ENCODE measurements at places on chromosomes 1 and 21.

DNA sequence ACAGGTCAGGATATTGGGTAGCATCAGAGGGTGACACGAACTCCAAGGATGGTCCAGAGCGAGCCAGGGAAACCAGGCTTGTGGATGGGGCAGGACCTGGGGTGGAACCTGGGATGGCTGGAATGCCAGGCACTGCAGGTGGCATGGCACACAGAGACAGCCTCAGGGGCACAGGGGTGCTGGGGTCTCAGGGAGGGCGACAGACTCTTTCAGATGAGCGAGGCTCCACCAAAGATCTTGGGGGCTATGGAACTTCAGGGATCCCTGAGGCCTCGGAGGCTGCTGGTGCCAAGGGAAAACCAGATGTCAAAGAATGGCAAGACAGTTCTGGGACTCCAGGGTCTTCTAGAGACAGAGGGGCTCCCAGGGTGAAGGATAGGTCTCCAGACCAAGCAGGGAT, 21.4 kb downstream of the IGFN1 start:
- no peak for DNase-seq

- no peak for DNase-seq
Measured at GRCh38 chr1:67583462-67583950, 101.5 kb upstream of the GADD45A start.

- DNase-seq: no peak
Measured at GRCh38 chr1:242187171-242187570, 188.3 kb upstream of the MAP1LC3C start.

GRCh38 chr1:186595969-186596368, 84.3 kb downstream of the PTGS2 start:
- no peak for DNase-seq

GRCh38 chr1:8394456-8395321, 76.8 kb downstream of the SLC45A1 start:
- DNase-seq: peak; percentile 78

DNA sequence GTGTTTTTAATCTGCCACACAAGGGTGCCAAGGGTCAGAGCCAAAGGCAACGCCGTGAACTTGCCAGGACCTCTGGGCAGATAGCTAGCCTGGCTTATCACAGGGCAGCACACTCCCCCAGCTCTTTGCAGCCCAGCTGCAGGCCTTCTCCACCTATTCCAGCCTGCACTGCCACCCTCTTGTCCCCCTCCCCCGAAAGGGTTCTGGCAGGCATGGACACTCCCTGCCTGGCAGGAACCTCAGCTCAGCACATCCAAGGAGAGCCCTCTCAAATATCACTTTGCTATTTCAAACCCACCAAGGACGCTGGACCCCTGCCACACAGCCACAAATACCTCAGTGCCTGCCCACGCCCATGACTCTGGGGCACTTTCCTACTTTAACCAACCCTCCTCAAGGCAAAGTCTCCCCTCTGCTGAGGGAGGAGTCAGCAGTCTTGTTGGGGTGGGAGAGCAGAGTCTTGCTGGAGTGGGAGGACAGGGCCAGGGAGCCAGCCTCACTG, 9.1 kb downstream of the SSBP3 start:
- DNase-seq: no peak
